ENCODE measurements at places on chromosomes 2 and 18. TPM values are rescaled to one million over a fixed set of nuclear protein-coding genes. Genes with fewer than 3 reads are reported as not detected.

PLCD4 gene
- 0.83 TPM for total RNA-seq

MAP2 gene
- total RNA-seq, result not detected

LIMS3 gene
- total RNA-seq, result 0.48 TPM

LYPD1 gene
- not detected for total RNA-seq

ICOS gene
- 1.7 TPM for total RNA-seq

TMEM37 gene
- not detected for total RNA-seq

EFEMP1 gene
- total RNA-seq, result not detected

DSEL gene
- total RNA-seq, result 0.12 TPM
